ENCODE measurements at places on chromosomes 3 and 15.

DNA sequence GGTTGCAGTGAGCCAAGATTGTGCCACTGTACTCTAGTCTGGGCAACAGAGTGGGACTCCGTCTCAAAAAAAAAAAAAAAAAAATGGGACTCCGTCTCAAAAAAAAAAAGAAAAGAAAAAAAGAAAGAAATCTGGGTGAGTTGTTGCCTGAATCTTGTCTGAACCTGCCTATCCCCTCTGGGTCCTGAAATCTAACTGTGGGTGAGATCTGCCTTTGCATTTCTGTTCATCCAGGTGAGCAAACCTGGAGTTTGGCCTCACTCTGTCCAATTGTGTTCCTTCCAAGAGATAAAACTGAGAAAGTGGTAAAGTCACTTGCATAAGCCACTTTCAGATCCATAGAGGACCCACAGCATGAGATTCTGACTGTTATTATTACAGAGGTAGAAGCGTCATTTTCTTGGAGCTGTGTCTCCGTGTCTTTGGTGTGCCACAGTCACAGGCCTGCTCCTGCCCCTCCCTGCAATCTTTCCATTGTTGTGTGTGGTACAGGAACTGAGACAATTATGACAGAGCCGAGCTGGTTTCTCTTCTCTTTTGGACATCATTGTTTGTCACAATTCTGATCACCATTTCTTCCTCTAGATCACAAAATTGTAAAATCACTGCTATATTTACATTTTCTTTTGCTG, 235.9 kb downstream of the LPP start:
- no peak for DNase-seq

GRCh38 chr15:58503139-58504027, 71.6 kb downstream of the LIPC start:
- no peak for DNase-seq

DNA sequence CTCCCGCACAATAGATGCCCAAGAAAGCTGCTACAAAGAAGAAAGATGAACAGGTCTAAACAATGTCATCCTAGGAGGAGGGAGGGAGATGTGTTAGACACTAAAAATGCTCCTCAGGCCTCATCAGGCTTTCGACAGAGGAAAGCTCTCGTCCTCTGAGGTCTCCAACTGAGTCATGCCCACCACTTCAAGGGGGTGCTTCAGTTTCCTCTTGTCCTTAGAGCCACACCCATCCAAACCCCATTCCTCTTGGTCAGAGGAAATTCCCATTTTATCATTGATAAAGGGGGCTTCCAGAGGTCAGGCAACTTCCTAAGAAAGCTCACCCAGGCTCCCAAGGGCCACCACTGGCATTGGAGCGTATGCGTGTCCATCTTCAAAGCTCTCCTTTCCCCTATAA, 50.1 kb downstream of the HEG1 start:
- no peak for DNase-seq

DNA sequence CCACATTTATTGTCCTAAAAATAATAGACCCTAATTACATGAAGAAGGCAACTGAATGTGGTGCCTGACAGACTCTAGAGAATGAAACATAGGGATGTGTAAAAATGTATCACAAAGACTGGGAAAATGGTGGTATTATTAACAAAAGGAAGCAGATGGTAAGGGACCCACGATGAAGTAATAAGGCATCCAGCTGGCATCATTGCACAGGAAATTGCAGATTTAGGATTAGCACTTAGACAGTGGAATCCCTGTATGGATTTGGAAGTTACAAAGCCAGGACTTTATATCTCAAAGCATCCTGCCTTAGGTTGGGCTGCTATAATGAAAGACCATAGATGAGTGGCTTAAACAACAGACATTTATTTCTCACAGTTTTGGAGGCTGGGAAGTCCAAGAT, 104.3 kb downstream of the PPM1L start:
- DNase-seq = peak; percentile 55

DNA sequence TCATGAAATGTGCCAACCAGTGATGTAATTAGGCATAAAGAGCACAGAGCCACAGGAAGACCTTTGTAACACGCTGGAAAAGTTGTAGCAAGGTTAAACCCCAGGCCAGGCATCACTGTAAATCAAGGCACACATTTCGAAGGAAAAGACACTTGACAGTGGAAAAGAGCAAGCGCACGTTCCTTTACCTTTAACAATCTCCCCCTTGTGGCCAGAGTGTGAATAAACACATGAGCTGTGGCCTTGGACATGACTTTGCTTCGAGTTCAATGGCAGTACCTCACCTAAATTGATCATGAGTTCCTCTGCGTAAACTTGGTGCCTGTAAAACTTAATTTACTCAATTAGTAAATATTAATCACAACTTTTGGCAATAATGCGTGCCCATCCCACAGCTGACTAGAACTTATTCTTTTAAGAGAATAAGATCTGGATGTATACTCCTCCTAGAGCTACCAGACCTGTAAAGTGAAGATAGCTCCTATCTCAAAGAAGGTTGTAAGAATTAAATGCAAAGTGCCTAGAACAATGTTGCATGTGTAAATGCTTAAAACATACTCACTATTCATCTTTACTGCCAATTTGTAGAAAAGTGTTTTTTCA, 757.0 kb upstream of the NECTIN3 start:
- peak; percentile 69 for DNase-seq

DNA sequence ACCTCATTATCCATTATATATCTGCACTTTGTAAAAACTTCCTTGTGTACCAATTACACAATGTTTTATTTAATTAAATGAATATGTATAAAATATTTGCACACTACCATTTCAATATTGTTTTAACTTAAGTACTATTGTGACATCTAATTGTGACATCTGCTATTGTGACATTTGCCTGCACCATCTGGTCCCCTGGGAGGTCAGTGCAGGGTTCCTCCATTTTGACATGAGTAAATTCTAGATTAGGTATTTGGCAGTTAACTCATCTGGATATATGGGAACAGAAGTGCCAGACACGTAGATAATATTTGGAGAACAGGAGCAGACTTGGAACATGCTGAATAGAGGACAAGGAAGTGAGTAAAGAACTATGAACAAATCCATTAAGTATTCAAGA, 332.1 kb downstream of the VGLL3 start:
- no peak for DNase-seq

- DNase-seq = no peak
Observed at GRCh38 chr15:90161950-90162361, 39.2 kb upstream of the SEMA4B start.

- DNase-seq = no peak
Observed at GRCh38 chr3:50327129-50327528, 894 bp downstream of the TUSC2 start.

DNA sequence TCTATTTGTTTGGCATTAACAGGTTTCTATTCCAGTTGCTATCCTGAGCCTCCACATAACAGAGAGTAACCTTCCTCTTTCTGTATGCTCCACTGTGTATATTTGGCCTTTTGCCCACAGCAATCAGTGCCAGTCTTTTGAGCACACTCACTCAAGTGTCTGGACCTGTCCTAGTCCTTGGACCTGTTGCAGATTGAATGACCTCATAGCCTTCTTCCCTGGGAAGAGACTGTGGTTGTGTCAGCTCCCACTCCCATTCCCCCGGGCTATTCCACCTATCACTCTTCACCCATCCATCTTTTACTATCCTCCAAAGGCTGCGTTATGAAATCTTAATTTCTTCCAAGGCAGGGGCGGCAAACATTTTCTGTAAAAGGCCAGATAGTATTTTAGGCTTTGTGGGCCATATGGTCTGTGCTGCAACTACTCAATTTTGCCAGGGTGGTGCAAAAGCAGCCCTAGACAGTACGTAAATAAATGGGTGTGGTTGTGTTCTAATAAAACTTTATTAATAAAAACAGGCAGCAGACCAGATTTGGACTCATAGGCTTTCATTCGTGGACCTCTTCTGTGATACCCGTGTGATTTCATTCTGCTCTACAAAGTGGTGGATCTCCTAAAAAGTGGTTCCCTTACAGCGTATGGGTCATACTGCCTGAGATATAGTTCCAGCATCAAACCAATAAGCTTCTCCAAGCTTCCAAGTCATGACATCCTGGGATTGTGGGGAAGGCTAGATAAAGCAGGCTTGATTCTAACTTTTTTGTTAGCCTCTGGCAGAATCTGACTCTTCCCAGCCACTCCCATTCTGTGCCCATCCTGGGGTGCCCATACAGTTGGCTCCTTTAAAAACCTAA, 57.4 kb downstream of the CDAN1 start:
- no peak for DNase-seq

Measured in brain (organoid and tissue), 16 donors.